ENCODE measurements at places on chromosomes 2 and 18. TPM values are rescaled to one million over a fixed set of nuclear protein-coding genes. Genes with fewer than 3 reads are reported as not detected.

Gene RAB6C
- not detected for total RNA-seq

Gene ERFE
- 64.1 TPM for total RNA-seq

Gene BOLA3
- 60.6 TPM for total RNA-seq

Gene CCT4
- total RNA-seq = 122 TPM

Gene CD8A
- not detected for total RNA-seq

- no peak for DNase-seq
Observed at GRCh38 chr18:32629981-32630700, 142.7 kb downstream of the KLHL14 start.

DNA sequence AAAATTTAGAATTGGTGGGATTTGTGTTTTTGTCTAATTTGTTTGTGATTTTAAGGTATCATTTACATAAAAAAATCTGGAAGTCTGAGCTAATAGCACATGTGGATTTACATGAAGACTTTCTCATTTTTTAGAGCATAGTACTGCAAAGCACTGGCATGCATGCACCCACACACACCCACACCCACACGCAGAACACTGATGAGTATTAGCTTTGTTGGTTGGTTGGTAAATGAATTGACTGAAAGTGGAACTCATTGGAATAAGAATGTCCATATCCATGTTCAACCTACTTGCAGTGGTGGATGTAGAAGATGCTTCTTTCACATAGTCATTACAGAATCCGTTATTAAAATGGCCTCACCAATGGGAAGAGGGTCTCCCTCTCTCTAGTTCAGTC, 475.8 kb downstream of the PLCL1 start:
- DNase-seq = no peak

DNA sequence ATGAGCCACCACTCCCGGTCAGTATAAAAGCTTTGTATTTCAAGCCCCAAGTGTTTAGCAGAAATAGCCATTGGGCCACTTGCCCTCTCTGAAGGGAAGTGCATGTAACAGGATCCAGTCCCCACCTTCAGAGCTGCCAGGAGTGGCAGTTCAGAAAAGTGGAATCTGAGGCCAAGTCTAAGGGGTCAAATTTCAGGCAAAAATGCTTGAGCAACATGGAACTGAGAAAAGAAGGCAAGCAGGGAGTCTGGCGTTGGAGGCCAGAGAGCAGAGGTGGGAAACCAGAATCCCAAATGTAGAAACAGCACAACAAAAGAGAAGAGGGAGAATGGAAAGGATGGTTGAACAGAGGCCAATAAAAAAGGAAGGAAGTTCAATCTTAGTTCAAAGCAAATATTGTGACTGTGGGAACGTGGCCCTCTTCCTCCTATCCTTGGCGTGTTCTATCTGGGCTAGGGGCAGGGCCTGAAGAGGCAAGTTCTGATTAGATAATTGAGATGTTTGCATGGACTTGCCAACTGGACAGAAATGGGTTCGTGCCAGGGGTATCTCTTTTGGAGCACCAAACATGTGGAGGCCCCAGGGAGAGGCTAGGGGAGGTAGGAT, 102.2 kb downstream of the AP1S3 start:
- DNase-seq = no peak

- no peak for DNase-seq
Observed at GRCh38 chr2:3037196-3038194, 340.1 kb downstream of the EIPR1 start.

DNA sequence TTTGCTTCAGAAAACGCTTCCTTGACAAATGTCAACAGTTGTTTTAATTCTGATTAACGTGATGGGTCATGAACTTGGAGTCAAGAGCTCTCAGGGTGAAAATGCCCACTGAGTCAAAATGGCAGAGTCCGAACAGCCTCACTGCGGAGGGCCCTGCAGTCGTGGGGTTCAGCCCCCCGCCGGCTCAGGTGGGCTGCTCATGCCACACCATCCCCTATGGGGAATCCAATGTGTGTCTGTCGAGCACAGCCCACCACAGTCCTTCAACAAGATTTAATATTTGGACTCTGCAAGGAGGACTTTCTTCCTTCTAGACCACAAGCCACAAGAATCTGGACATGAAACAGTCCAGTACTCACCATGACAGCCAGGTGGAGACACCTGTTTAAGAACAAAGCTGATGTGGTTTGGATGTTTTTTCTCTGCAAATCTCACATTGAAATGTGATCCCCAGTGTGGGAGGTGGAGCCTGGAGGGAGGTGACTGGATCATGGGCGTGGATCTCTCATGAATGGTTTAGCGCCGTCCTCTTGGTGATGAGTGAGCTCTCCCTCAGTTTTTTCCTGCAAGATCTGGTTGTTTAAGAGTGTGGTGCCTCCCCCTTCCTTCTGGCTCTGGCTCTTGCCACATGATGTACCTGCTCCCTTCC, 201.0 kb downstream of the NDUFA10 start:
- DNase-seq = no peak

DNA sequence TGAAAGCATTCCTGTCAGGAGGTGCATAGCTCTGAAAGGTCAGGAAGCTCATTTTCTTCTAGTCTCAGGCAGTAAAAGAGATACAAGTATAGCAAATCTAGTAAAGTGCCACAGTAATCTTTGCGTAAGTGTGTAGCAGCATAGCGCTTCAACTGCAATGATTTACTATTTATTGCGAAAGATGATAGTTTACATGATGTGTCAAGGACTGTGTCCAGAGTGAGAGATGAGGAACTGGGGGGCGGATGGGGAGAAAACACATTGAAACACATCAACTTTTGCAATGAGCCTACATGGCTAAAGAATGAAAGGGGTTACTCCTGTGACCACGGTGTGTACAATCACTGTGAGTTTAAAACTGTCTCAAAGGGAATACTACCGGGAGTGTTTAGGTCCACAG, 644.4 kb downstream of the GALR1 start:
- DNase-seq = no peak

DNA sequence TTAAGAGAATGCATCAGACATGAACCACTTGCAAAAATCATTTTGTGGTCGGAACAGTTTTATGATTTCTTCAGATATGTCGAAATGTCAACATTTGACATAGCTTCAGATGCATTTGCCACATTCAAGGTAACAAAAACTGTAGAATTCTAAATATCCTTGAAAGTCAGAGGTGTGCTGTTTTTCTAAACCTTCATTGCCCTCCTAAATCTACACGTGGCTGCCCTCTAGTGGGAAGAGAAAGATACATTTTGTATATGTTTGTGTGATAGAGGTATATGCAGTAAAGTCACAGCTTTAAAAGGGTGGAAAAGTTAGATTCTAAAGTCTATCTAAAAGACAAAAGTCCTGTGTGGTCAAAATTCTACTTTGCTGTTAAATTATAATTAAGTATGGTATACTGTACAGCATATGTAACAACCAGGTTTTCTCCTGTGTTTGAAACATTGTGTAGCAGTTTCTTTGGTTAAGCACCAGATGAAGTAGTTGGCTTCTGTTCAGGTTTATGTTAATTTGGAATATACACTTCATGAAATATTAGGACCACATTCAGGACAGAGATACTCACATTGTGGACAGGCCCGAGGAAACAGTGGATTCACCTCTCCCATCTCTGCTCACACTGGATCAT, 65.9 kb upstream of the ITM2C start:
- no peak for DNase-seq

DNA sequence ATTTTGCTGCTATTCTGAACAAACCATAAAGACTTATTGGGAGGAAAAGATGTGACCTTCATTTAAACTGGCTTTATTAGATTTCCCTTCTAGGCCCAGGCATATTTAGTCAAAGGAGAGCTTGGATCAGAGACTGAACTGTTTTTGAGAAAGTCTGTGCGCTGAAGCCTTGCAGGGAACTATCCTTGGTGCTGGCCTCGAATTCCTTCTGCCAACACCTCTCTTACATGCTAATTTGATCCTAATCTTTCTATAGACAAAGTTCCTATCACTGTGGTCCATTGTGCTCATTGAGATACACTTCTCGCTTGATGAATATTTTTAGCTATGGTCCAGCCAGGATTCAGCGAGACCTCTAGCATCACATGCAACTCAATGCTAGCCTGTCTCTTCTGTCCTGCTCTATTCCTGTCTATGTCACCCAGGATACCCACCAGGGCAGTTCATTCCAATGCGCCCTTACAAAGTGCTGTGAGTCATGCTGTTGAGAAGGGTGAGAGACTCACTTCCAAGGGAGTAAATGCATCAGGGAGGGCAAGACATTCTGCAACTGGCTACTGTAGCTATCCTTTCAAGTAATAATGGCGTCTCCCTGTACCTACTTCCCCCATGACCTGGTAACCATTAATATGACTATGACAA, 356.7 kb upstream of the LYPD1 start:
- no peak for DNase-seq

DNA sequence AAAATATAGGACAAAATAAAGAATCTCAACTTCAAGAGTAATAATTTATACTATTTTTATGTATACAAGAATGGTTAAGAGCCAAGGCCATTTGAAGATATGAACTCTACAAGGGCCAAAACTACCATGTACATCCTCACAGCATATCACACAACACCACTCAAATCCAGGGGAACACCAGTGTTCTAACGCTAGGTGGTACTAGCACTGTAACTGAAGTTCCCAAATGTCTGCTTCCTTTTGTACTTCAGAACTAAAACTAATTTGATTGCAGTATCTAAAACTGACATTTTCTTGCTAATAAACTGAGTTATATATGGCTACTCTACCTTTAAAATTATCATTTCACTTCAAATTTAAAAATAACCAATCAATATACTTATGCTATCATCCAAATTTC, 47.0 kb downstream of the REV1 start:
- no peak for DNase-seq

DNA sequence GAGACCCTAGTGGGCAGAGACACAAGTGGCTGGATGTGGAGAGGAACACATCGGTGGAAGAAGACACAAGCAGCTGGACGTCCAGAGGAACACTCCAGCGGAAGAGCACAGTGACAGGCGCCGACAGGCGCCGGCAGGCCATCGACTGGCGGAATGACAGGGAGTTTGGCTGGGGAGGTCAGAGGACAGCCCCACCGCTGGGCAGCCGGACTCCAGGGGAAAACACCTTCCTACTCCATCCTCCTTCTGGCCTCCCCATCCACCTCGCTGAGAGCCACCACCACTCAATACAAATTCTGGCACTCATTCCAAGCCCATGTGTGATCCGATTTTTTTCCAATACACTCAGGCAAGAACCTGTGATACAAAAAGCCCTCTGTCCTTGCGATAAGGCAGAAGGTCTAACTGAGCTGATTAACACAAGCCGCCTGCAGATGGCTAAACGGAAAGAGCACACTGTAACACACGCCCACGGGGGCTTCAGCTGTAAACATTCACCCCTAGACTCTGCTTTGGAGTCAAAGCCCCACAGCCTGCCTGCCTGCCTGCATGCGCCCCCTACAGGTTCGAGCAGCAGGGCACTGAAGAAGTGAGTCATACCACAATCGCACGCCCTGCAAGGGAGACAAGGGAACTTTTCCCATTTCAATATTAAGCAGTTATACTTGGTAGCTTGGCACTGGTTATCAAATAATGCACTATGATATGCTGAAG, 50.2 kb upstream of the LRP1B start:
- DNase-seq = no peak

DNA sequence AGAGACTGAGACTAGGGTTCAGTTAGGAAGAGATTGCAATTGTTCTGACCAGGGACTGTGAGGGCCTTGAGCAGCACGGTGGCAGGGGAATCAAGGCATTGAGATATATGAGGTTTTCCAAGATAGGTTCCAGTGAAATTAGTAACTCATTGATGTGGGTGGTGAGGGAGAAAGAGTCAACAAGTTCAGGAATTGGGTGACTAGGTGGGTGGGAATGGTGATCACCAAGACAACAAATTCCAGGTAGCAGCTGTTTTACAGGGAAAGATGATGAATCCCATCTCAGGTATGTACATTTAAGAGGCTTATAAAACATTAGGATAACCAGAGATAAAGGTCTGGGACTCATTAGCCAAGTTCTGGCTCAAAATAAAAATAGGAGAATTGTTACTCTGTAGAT, 251.5 kb upstream of the MGAT5 start:
- DNase-seq = no peak

DNA sequence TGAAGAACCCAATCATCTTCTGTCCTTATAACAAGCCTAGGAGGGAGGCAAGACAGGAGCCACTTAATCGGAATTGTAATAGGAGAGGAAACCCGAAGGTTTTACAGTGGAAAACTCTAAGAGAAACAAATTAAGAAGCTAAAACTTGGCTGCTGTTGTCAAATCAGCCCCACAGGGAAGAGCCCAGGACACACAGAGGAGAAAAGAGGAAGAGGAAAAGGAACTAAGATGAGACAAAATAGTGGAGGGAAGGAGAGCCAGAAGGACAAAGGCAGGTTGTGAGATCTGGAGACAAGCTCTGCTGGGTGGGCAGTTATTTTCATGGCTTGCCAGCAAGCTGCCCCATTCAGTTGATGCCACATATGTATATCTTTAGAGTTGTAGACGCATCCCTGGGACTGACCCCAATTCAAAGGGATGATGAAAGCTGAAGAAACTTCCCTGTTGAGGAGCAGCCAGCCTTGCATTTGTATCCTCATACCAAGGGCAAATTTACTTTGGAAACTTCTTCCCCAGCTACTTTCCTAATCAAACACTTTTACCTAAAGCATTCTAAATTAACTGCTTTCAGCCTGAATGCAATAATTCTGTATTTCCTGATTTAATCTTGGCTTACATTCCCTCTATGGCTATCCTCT, 499.8 kb upstream of the MEIS1 start:
- DNase-seq = no peak

GRCh38 chr2:145731467-145731866, 1211.5 kb upstream of the ZEB2 start:
- DNase-seq = no peak

- no peak for DNase-seq
Observed at GRCh38 chr18:25976554-25976953, 113.9 kb downstream of the SS18 start.
